A172 (cell line): ENCODE measurements at places on chromosomes 12 and 14. TPM values are rescaled to one million over a fixed set of nuclear protein-coding genes. Genes with fewer than 3 reads are reported as not detected.

The GPR68 gene
- total RNA-seq, result 0.48 and 0.98 TPM in 2 replicates

GRCh38 chr12:84911271-84912197 lies 1.1 kb downstream of the SLC6A15 start:
- peak; percentile 32 for DNase-seq

The NFATC4 gene
- not detected in 2 replicates for total RNA-seq

GRCh38 chr14:20455355-20456300 lies 602 bp downstream of the APEX1 start:
- peak; percentile 69 for DNase-seq

- no peak for DNase-seq
Observed at GRCh38 chr14:57533214-57533613, 39.6 kb upstream of the CCDC198 start.

The KRT73 gene
- not detected in 2 replicates for total RNA-seq

DNA sequence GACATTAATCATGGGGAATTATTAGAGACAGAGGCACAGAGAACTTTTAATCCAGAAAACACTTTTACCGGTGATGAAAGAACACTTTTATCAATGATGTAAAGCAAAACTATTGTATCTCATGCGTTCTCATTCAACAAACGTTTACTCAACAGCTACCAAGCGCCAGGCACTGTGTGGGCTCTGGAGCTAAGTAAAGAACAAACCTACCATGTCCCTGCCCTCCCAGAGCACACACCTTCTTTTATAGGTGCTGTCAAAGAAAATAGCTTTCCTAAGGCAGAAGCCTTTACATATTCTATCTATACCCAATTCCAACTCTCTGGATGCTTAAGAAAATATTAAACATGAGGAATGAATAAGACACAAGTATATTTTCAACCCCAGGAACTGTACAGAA lies 91.1 kb downstream of the FOXN3 start:
- DNase-seq, result no peak

DNA sequence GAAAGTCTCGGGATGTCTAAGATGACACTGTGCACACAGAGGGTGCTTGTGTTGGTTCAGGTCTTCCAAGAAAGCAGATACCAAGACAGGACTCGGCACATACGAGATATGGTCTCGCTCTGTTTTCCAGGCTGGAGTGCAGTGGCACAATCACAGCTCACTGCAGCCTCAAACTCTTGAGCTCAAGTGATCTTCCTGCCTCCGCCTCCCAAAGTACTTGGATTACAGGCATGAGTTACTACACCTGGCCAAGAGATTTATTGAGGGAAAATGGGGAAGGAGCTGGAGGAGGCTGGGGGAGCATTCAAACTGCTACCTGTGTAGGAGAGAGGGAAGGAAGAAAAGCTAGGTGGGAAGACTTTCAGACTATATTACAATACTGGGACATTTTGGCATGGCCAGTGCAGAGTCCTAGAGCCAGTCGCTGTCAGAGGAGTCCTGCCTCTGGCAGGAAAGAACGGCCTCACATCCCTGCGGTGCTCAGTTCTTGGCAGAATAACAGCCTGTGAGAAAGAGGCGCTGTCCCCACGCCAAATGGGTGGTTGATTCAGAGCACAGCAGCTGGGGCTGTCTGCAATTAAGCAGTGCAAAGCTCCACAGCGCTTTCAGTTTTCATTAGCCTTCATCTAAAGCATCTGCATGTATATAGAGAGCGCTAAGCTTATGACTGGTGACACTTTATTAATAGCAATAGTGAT lies 18.3 kb downstream of the SLC17A8 start:
- peak; percentile 17 for DNase-seq

The TAS2R7 gene
- total RNA-seq, result not detected in 2 replicates
